CD4-positive, alpha-beta T cell treated with Interleukin-12 subunit alpha and Interleukin-12 subunit beta, for 1 hour (primary cell): ENCODE measurements at places on chromosomes 2 and 18.

- peak; percentile 73 for DNase-seq
These were observed 158.8 kb upstream of the SLC39A10 start for GRCh38 chr2:195498176-195498575.

- no peak for DNase-seq
These were observed 103.6 kb downstream of the NXPH2 start for GRCh38 chr2:138676619-138677021.

DNA sequence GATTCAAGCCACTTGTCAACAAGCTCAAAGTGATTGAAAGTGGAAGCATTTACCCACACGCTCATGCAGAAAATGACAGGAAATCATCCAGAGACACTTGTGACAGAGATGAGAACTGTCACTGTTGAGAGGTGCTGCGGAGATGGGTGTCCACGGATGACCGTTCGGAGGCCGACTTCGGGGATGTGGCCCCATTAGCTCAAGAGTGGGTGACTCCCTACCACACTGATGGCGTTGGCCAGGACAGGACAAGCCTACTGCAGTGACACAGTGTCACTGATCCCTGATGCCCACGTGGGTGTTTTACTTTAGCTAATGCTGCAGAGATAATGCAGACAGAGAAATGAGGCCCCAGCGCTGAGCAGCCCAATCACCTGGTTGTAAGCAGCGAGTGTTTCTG lies 81.5 kb upstream of the YWHAQ start:
- peak; percentile 18 for DNase-seq

- no peak for DNase-seq
These were observed 19.6 kb upstream of the RPL31 start for GRCh38 chr2:100982431-100982861.

DNA sequence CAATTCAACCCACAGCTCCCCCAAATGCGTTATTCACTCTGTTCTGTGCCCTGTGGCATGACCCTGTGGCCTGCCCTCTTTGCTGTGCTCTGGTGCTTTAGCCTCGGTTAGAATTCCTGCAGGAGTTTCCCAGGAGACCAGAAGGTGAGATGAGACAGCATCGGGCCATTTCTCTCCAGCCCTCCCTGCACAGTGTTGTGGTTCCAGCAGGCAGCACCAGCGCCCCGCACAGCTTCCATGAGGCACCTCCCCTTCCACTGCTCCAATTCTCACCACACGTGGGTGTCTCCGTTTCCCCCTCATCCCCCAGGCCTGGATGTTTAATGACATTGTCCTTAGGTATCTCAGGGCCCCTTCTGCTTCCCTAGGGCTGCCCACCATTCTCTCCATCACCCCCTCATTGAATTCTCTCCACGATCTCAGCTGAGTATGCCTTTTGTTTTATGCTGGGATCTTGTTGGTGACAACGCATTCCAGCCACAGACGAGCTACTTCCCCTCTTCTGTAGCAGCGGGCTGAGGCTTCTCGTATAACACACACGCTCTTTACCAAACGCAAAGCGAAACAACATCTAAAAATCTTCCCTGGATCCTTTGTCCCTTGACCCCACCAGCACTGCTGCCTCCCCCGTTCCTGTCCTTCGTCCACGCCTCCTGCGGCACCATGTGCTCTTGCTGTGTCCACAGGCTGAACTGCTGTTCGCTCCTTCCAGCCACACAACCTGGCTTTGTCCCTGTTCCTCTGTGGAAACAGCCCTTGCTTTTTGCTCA lies 35.1 kb downstream of the ACKR3 start:
- no peak for DNase-seq

DNA sequence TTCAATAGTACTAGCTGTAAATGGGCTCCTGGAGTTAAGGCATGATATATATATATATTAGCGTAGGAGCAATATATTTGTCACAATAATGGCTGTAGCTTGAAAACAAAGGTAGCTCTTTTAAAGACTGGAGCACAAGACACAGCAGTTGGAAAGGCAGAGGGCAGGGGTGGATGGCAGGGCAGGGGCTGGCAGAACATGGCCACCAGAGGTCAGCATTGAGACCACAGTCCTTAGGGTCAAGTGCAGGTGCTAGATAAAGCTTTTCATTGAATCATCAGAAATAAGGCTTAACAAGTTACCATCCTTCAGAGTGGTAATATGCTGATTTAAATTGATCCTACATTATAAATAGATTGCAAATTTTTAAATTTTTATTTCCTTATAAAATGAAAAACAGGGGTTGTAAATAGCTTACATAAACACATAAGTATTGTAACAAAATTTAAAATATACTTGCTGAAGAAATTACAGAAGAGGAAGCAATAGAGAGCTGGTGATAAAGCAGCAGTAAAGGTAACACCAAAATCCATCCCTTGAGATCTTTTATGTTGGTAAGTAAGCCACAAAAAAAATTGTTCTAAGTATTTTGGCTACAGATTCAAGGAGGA lies 161.2 kb upstream of the PIEZO2 start:
- DNase-seq, result peak; percentile 13

DNA sequence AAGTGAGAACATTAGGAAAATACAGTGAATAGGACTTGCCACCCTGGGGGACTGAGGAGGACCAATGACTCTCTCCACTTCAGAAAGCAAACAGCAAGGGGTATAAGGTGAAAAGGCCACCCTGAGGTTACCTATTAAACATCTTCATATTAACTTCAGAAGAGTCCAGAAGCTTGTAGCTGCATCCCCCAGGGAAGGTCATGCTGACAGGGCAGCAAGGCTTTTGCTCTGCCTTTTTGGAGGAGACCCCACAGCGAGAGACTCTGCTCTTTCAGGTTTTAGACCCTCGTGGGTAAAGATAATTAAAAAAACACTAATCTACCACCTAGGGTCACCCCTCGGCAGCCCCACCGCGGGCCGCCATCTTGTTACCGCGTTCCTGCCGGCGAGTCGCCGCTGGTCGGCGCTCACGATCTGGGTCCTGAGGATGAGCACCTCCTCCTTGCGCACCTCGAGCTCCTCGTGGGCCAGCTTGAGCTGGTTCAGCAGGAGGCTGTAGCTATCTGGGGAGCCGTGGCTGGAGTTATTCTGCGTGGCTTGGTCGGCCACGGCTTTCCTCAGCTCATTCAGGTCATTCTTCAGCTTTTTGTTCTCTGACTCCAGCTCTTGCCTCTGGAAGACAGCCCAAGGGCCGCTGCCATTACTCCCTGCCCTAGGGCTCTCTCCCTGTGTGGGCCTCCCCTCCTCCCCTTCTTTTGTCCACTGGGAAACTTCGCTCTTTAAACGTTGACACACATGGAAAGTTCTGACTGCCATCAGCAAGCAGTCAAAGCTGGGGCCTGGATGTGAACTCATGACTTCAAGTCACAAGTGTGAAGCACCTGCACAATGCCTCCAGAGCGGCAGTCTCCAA lies 50.7 kb upstream of the ACAA2 start:
- DNase-seq, result no peak

GRCh38 chr18:9828506-9829396 lies 57.0 kb upstream of the TXNDC2 start:
- DNase-seq, result no peak

DNA sequence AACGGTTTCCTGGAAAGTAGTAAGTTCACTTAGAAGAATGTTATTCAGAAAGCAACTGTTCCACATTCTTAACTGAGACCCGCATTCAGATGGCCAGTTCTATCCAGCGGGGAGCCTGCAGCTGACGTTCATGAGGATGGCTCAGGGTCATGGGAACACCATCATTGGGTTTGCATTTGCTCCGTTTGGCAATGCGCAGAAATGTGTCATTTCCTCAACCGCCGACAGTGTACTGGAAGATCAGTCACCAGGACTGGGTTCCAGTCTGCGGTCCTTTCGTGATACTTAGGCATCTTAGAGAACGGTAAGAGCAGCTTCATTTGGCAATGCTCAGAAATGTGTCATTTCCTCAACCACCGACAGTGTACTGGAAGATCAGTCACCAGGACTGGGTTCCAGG lies 104.0 kb downstream of the DNER start:
- no peak for DNase-seq

DNA sequence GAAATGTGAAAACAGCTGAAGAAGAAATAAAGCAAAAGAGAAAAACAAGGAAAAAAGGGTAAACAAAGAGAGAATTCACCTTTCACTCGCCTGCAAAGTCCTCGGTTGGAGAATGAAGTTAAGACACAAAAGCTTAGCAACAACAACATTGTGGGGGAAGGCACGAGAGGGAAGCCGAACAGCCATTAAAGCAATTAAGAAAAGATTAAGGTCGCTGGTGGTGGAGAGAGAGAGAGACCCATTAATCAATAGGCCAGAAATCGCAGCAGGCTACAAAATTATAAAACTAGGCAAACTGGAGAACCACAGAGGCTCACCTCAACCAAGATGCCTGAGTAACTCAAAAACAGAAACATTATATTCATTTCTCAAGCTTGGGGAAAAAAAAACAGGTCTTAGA lies 120.0 kb upstream of the SIX3 start:
- no peak for DNase-seq

DNA sequence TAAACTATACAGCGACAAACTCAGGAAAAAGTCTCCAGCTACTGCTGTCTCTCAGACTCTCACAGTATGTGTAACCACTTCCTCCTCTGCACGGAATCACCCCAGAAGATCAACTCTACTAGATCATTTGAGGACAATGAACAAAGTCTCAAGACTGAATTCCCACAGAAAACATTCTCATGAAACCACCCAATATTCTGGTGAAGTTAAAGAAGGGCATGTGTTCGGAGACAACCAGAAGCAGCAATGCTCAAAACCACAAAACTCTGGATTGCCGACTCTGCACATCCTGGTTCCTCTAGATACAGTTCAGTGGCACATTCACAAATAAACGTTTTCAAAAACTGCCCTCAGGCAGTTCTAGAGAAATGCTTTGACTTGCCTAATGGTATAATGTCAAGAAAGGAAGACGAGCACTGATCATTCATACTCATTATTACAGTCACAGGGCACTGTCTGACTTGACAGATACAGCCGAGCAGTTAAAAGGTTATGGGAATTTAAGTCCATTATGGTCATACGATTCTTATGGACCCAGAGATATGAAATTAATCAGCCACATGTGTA lies 91.9 kb upstream of the STK17B start:
- DNase-seq, result peak; percentile 78

GRCh38 chr18:8814206-8814605 lies 108.8 kb downstream of the MTCL1 start:
- no peak for DNase-seq

- no peak for DNase-seq
These were observed 80.9 kb upstream of the CCDC85A start for GRCh38 chr2:56102866-56103265.

DNA sequence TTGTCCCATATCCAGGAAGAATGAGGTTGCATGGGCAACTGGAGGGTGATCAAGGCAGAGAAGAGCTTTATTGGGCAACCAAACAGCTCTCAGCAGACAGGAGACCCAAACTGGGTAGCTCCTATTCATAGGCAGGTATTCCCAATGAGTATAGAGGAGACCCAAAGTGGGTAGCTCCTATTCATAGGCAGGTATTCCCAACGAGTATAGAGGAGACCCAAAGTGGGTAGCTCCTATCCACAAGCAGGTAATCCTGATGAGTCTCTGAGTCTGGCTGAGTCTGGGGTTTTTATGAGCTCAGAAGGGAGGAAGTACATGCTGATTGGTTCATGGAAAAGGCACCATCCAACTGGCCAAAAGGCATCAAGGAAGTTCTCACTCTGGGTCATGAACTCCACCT lies 5.3 kb upstream of the GORASP2 start:
- DNase-seq, result no peak

DNA sequence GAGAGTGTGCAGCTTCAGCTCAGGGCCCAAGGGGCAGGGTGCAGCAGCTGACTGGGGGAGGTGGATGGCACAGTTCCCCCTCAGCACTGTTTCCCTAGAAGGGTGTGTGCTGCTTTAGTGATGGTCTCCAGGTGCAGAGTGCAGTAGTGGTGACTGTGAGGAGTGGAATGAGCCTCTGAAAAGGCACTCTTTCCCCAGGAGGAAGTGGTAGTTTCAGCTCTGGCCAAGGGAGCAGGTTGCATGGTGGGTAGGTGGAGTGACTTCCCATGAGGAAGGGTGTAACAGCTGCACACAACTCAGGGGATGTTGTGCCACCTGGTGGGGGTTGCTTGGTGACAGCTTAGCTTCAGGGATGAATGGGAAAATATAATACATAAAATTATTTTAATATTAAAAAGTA lies 251.5 kb upstream of the NXPH2 start:
- DNase-seq, result no peak

DNA sequence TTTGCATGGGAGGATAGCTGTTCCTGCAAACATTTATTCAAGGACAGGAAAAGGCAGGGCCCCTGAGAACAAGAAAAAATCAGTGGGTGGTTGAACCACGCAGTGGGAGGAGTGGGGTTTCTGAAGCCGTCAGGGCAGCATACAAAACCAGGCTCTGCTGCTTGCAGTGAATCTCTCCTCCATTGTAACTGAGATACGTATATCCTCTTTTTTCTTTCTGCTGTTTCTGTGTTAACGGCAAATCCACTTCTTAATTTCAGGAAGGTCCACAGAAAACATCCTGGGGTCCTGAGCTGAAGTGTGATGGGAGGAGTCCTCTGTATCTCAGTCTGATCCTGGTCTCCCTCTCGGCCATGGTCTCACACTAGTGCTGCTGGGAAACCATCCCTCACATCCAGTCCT lies 27.2 kb upstream of the KCNF1 start:
- no peak for DNase-seq

GRCh38 chr2:150212722-150213171 lies 274.7 kb downstream of the RND3 start:
- DNase-seq, result no peak

GRCh38 chr2:9033385-9034168 lies 30.1 kb upstream of the MBOAT2 start:
- no peak for DNase-seq

GRCh38 chr2:205212357-205212756 lies 469.9 kb upstream of the NRP2 start:
- no peak for DNase-seq

DNA sequence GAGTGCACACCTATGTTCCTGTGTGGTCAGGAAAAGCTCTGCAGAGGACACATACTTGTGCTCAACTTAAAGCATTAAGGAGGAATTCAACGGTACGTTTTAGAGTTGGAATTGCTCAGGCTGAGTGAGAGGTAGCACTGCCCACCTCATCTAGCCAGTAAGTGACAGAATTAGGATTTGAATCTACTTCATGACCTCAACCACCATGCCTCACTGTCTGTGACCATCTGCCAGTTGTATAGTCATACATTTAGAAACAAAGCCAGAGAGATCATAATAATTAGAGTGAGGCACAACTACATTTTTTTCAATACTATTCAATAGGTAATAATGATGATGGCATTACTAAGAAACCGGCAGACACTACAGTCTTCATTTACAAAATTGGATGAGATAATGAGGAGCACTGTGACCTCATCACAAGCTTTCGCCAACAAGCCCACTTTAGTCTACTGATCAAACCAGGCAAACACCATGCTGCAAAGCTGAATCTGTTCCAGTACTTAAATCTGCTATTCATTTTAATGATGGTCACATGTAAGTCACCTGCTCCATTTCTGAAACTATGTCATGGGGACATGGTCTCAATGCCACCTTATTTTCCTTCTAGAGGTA lies 1018.4 kb downstream of the TMEM182 start:
- DNase-seq, result no peak

DNA sequence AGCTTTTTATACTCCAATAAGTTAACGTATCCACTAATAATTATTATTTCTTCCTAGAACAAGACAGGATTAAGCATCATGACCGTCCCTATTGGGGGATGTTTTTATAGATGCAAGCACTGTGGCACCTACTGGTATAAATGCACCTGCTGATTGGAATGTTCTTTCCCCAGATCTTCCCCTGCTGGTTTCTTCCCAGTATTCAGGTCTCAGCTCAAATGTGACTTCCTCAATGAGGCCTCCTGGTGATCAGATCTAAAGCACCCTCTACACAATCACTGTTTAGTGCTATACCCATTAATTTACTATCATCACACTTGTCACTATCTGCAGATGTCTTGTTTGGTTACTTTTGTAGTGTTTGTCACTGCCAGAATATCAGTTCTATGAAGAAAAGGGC lies 3.9 kb upstream of the TYMS start:
- no peak for DNase-seq
